T-cell (primary cell): ENCODE measurements at places on chromosomes 2 and 18.

- no peak for DNase-seq
Measured at GRCh38 chr18:46621111-46621766, 35.8 kb downstream of the LOXHD1 start.

GRCh38 chr2:108565778-108566375 lies 31.6 kb downstream of the LIMS1 start:
- DNase-seq, result no peak

DNA sequence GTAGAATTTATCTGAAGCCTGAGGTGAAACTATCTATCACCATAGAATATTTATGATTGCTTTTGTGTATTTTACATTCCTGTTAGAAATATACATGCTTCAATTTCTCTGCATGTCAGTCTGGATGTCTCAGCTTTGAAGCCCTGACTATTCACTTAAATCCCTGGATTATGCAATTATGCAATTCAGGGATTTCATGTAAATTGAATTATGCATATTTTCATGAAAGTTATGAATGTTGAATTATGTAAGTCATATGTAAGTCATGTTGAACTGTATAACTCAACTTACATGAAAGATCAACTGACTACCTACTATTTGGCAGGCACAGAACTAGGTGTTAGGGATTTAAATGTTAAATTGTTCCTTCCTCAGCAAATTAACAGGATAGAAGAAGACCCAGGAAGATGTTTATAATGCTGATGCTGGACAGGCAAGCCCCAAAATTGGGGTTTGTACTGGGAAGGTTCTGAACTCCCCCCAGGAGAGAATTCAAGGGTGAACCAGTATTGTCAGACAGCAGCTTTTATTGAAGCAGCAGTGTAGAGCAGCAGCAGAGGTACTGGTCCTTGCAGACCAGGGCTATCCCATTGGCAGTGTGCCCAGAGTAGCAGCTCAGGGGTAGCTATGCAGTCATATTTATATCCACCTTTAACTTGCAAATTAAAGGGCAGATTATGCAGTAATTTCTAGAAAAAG lies 236.5 kb downstream of the ZNF804A start:
- no peak for DNase-seq

- no peak for DNase-seq
Measured at GRCh38 chr2:69299772-69300516, 87.1 kb downstream of the GFPT1 start.

GRCh38 chr18:70491734-70492348 lies 203.0 kb downstream of the SOCS6 start:
- peak; percentile 30 for DNase-seq

DNA sequence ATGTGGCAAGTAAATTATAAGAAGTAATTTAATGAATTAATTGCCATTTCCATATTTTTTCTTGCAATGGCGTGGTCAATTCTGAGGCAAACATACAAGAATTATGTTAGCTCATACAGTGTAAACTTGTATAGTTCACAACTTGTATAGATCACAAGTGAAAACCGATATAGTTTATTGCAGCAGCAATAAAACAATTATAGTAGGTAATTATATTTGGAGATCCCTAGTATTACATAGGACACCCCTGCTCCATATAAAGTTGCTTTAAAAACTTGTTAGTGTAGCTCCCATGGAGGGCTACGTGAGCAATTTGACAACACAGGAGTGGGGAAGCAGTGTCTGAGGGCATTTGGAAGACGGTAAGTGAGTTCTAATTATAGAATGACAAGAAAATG lies 288.2 kb downstream of the SOCS6 start:
- DNase-seq, result no peak

GRCh38 chr2:147327613-147328012 lies 517.2 kb upstream of the ACVR2A start:
- DNase-seq, result no peak

DNA sequence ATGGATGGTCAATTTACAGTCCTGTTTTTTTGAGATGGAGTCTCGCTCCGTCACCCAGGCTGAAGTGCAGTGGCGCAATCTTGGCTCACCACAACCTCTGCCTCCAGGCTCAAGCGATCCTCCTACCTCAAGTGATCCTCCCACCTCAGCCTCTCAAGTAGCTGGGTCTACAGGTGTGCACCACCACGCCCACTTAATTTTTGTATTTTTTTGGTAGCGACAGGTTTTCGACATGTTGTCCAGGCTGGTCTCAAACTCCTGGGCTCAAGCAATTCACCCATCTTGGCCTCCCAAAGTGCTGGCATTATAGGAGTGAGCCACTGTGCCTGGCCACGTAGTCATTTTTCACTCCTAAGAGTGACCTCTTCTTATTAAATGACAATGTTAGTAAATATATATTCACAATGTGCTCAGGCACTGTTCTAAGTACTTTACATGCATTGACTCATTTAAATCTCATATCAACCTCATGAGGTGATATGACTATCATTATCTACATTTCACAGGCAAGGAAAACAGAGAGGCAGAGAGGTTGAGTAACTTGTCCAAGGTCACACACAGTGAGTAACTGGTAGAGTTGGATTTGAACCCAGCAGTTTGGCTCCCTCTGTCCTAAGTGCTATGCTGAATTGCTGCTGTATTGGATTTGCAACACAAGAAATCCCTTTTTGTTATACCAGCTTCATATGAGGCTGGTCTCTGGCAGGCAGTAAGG lies 5.6 kb upstream of the DIS3L2 start:
- no peak for DNase-seq

GRCh38 chr18:6055711-6056110 lies 160.4 kb upstream of the TMEM200C start:
- no peak for DNase-seq

GRCh38 chr18:12312976-12313375 lies 4.9 kb downstream of the TUBB6 start:
- DNase-seq, result no peak

DNA sequence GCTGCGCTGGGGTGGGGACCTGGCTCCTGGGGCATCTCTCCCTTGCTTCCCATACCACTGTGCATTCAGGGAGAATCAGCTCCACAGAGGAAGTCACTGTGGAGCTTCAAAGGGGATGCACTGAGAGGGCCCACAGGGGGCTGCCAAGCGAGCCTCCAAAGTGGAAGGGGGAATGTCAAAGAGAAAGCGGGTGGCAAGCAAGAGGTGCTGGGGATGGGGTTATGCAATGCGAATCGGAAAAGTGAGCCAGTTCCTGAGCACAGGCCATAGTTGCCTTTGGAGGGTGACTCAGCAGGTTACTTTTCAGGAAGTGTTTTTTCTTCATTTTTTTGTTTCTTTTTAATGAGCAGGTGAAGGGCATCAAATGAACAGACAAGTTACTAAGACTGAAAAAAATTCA lies 17.6 kb downstream of the PMAIP1 start:
- no peak for DNase-seq

- DNase-seq, result no peak
Measured at GRCh38 chr2:161170958-161171932, 11.0 kb downstream of the TANK start.

- peak; percentile 16 for DNase-seq
Measured at GRCh38 chr2:3780477-3781402, 77.4 kb downstream of the DCDC2C start.

GRCh38 chr2:180573951-180574350 lies 406.5 kb upstream of the UBE2E3 start:
- DNase-seq, result no peak

DNA sequence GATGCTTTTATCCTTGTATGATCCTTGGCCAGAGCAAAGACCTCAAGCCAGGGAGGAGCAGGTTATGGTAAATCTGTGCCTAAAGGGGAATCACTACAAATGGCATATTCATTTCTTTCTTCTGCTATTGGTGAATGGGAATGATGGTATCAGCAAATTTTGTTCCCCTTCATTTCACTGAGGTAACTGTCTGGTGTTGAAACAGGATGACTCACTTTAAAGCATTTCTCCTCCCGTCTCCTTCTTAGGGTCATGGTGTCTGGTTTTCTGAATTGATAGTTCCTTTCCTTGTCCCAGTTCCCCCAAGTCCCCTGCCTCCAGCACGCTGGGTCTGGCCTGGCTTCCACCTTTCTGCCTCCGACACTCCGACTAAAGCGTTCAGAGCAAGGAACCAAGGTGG lies 109.2 kb downstream of the MREG start:
- DNase-seq, result no peak

GRCh38 chr2:242012956-242013764 lies 143.6 kb downstream of the RTP5 start:
- DNase-seq, result no peak

DNA sequence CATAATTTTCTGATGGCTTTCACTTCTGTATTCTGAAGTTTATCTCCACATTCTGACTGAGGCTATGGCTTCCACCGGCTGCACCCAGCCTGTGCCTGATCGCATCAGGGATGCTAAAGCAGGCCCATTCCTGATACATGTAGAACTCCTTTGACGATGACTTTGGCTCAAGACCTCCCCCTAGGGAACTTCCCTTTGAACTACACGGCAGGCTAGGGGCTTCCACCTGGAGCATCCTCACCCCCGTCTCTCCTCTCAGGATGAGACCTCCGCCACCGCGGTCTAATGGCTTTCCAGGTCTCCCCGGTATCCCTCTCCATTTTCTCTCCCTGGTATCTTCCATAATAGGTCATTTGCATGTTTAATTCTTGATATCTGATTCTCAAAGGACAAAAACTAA lies 214.9 kb upstream of the CHST9 start:
- no peak for DNase-seq

DNA sequence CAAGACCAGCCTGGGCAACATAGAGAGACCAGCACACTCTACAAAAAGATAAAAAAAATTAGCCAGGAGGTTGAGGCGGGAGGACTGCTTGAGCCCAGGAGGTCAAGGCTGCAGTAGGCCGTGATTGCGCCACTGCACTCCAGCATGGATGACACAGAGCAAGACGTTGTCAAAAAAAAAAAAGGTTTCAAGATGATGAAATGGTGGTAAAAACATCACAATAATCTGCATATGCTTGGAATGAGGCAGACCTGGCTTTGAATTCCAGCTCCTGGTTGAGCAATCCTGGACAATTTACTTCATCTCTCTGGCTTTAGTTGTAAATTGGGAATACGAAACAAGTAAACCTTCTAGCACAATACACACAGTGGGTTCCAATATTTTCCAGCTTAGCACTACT lies 24.1 kb downstream of the USP40 start:
- DNase-seq, result no peak

GRCh38 chr2:222506230-222506935 lies 82.0 kb downstream of the SGPP2 start:
- no peak for DNase-seq

DNA sequence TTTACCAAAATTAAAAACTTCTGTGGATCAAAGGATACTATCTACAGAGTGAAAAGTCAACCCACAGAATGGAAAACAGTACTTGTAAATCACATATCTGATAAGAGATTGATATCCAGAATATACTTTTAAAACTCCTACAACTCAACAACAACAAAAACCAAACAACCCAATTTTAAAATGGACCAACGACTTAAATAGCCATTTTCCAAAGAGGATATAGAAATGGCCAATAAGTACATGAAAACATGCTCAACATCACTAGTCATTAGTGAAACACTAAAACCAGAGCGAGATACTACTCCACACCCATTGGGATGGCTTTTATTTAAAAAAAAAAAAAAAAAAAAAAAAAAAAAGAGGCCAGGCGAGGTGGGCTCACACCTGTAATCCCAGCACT lies 68.1 kb downstream of the DYM start:
- DNase-seq, result no peak

GRCh38 chr2:143679617-143680016 lies 550.4 kb downstream of the ARHGAP15 start:
- no peak for DNase-seq

DNA sequence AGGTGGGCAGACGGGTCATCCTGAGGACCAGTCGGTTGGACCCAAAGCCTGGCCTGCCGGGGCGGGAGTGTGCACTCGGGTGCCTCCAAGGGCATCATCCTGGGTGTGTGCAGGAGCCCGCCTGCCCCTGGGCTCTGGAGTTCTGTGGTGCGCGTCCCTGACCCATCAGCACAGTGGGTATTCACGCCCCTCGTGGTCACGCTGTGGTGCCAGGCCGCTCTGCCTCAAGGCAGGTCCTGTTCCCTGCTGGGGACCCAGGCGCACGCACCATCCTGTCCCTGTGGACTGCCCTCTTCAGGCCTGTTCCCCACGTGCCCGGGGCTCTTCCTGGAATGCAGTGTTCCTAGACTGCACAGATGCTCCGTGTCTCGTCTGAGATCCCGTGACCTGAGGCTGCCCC lies 14.3 kb upstream of the D2HGDH start:
- no peak for DNase-seq

DNA sequence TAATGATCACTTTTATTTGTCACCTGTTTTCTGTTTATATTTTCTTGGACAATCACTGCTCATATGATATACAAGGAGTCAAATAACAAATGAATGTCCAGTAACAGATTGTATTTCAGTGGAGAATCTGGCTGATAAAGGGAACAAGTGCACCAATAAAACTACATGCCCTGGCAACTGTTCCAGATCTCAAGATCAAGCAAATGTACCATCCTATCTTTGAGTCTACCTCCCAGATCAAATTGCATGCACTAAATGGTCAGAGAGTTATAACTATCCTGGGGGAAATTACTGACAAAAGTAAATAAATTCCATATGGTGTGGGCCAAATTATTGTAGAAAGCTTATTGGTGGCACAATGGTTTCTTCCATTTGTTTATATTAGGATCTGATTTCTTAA lies 452.8 kb downstream of the MBD2 start:
- DNase-seq, result no peak
